ENCODE measurements at places on chromosomes 5 and 9.

GRCh38 chr9:138104251-138105122, 226.9 kb downstream of the CACNA1B start:
- no peak for DNase-seq

- DNase-seq = no peak
Measured at GRCh38 chr5:25439025-25439424, 794.2 kb upstream of the CDH10 start.

DNA sequence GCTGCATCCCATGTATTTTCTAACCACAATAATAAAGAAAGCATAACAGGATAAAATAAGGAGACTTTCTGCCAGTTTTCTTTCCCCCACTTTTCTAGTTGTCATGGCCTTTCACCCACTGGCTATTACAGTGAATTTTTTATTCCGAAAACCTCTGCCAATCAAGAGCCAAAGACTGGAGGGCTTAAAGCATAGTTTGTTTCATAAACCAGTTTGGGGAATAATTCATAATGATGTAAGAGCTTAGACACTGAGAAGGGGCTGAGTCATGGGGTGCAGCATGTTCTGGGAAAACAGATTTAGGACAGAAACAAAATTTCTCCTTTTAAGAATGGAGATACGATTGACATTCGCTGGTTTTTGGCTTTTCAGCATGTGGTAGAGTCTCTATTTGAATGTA, 4.4 kb upstream of the GLIPR2 start:
- DNase-seq = no peak

DNA sequence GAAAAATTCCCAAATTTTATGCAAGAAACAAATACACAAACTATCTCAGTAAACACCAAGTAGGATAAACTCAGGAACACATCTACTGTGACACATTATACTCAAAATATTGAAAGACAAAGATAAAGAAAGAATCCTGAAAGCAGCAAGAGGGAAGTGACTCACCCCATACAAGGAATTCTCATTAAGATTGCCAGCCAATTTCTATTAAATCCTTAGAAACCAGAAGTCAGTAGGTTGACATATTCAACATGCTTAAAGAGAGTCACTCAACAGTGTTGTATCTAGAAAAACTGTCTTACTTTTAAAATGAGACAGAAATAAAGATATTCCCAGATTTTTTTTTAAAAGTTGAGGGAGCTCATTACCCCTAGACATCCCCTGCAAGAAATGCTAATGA, 15.5 kb downstream of the SPATA31E1 start:
- no peak for DNase-seq

- DNase-seq = no peak
Measured at GRCh38 chr5:88683506-88684135, 199.4 kb downstream of the MEF2C start.

DNA sequence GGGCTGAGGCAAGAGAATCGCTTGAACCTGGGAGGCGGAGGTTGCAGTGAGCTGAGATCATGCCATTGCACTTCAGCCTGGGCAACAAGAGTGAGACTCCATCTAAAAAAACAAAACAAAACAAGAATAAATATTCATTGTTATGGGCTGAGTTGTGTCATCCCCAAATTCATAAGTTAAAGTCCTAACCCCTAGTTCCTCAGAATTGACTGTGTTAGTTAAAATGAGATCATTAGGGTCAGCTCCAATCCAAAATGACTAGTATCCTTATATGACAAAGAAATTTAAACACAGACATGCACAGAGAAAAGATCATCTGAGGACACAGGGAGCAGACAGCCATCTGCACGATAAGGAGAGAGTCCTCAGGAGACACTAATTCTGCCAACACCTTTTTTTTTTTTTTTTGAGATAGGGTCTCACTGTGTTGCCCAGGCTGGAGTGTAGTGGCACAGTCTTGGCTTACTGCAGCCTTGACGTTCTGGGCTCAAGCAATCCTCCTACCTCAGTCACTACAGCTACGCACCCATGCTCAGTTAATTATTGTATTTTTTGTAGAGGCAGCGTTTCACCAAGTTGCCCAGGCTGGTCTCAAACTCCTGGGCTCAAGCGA, 32.1 kb upstream of the GCNT1 start:
- no peak for DNase-seq

DNA sequence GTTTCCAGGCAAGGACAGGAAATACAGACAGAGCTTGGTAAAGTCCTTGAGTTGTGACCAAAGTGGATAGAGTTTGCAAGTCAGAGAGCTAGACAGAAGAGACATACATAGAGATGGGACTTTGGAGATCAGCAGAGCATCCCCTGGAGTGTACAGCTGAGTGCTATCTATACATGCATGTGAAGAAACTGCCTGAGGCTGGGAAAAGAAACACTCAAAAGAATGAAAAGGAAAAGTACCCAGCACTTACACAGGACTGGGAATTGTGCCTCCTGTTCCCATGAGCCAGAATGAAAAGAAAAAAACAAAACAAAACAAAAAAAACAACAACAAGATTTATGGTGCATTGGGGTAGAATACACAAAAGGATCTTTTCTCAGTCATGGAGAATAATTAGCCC, 606.4 kb downstream of the ZNF608 start:
- DNase-seq = no peak

DNA sequence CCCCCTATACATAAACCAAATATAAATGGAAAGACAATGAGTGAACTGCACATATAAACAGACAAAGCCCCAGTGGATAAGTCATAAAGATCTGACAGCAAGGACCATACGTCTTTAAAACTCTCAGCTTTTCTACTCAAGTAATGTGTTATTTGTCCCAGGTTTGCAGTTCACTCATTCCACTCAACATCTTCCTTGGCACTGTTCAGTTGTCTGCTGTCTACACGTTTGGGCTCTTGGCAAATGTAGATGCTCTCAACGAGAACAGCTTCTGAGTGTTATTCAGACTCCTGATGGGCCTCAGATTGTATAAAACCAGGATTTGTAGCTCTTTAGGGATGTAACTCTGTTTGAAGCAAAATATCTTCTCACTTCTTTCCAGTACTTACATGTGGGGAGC, 198.2 kb upstream of the SEMA6A start:
- no peak for DNase-seq

DNA sequence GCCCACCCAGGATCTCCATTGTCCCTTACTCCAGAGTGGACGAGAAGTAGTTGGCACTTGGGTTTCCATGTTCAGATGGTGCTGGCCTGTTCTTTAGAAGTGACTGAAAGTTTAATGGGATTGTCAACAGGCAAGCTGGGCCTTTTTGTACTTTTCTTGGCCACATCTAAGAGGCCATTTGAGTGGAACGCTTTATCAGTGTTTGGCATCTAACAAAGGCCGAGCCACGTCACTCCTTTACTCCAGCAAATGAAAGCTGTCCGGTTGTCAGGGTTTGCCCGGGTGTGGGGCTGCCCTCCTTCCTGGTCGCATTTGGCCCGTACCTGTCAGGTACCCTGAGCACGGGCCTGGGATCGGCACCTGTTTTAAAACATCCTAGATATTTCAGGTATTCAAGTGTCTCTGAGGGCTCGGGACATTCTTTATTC, 71.5 kb downstream of the RCL1 start:
- no peak for DNase-seq

DNA sequence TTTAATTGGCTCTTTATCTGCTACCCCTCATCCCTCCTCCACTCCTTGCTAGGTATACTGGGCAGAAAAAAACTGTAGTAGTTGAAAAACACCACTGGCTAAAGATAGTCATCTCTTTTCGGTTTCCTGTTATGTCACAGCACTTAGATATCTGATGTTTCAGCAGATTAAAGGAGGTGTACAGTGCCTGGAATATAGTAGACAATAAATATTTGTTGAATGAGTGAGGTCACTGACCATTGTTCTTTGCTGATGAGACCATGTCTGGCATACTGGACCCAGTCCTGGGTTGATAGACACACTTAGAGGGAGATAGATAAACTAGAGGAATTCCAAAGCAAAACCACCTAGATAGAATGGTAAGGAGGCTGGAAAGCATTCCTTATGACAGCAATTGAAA, 3.2 kb downstream of the GRPEL2 start:
- DNase-seq = peak; percentile 71

DNA sequence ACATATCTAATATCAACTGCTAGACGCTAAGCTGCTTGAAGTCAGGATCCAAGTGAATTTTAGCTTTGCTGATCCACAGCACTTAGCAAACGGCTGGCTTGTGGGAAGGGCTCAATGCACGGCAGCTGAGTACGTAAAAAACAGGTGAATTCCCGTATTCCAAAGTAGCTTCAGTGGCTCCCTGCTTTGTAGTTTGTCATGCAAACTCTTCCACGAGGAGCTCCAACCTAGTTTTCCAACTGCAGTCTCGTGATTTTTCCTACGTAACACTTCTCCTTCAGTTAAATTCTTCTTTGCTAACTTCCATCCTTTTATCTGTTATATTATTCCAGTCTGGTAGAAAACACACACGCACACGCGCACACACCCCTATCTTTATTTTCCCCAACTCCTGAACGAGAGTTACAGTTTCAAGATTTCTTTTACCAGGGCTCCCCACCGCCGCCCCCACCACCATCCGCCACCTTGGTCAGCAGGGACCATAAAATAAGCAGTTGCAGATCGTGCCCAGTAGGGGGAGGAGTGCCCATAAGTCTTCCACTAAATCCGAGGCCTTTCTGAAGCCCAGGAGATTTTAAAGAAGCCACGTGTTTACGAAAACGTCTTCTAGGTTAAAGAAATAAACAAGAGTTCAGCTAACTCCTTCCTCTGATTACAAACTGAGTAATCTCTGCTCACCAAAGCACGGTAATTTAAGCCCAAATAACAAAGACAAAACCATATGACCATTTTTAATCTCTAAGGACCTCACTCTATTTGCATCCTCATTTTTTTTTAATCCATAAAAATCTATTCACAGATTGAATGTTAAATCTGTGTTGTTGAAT, 34.8 kb upstream of the TRIO start:
- DNase-seq = peak; percentile 45

DNA sequence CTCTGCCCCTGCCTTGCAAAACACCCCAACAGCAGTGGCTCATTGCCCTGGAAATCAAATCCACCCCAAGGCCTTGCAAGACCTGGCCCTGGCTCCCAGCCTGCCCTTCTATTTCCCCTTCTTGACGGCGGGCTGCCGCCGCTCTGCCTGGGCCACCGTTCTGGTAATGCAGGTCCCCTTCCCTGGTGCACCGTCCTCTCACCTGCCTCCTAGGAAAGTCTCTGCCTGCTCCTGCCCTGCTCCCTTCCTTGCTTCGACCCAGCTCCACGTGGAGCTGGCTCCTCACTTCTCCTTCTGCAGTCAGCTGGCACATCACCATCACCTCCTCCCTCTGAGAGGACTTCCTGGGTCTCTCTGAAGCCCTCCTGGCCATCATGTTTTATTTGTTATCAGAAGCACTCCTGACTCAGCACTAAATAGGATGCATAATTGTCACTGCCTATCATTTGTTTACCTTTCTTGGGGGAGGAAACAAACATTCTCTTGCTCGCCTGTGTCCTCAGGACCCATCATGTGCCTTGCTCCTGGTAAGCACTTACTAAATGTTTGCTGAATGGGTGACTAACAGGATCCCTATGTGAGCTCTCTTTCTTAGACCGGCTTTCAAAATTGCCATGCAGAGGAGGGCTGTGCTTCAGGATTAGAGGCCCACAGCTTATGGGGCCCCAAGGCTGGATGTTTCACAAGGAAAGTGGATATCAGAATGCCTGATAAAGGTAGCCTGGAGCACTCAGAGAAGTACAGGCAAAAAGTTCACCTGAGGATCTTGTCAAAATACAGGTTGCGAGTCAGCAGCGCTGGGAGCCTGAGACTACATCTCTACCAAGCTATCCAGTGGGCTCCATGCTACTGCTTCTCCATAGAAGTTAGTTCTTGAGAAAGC, 19.6 kb upstream of the C5orf47 start:
- no peak for DNase-seq

DNA sequence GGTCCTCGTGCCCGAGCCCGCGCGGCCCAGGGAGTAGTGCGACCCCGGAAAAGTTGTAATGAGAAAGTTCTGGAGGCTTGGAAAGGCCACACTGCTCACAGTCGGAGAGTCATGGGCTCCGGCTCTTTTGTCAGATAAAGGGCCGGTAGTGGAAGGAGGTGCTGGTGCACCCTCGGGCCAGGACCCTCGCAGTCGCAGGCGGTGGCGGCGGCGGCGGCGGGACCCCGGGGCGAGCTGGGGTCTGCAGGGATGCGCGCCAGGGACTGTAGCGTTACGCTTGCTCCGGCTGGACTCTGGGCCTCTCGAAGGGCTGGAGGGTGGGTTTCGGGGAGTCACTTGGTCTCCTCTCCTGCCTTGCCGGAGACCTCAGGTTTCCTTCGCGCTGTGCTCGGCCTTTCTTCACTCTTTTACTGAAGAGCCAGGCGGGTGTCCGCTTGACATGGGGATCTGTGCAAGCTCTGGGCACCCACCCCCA, 1.5 kb downstream of the RORB start:
- DNase-seq = no peak

GRCh38 chr5:181217111-181217802, 5.8 kb upstream of the TRIM41 start:
- DNase-seq = peak; percentile 72

DNA sequence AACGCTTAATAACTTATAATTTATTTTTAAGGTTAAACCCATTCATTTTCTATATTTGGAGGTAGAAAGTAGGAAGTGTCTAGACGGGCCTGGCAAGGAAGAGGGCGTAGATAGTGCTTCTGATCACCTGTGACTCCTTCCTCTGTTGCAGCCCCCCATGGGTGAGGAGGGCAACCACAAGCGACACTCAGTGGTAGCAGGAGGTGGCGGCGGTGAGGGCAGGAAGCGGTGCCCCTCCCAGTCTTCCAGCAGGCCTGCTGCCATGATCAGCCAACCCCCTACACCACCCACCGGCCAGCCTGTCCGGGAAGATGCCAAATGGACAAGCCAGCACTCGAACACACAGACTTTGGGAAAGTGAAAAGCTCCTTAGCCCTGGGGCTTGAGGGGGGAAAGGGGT, 36.7 kb downstream of the FAXDC2 start:
- no peak for DNase-seq

- DNase-seq = no peak
Measured at GRCh38 chr5:102554082-102554481, 55.3 kb upstream of the SLCO6A1 start.

- no peak for DNase-seq
Measured at GRCh38 chr9:69675563-69675962, 3.4 kb upstream of the APBA1 start.

DNA sequence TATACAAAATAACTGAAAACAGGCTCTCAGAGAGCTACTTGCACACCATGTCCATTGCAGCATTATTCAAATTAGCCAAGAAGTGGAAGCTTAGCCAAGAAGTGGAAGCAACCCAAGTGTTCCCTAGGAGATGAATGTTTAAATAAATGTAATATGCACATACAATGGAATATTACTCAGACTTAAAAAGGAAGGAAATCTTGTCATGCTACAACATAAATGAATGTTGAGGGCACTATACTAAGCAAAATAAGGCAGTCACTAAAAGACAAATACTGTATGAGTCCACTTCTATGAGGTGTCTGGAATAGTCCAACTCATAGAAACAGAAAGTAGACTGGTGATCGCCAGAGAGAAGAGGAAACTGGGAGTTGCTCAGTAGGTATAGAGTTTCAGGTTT, 438.1 kb downstream of the MAT2B start:
- no peak for DNase-seq
